ENCODE measurements at places on chromosomes 13 and 19. TPM values are rescaled to one million over a fixed set of nuclear protein-coding genes. Genes with fewer than 3 reads are reported as not detected.

- no peak for DNase-seq
Observed at GRCh38 chr19:2638417-2638940, 64.0 kb downstream of the GNG7 start.

- DNase-seq = no peak
Observed at GRCh38 chr13:24459234-24459633, 53.3 kb downstream of the PARP4 start.

DNA sequence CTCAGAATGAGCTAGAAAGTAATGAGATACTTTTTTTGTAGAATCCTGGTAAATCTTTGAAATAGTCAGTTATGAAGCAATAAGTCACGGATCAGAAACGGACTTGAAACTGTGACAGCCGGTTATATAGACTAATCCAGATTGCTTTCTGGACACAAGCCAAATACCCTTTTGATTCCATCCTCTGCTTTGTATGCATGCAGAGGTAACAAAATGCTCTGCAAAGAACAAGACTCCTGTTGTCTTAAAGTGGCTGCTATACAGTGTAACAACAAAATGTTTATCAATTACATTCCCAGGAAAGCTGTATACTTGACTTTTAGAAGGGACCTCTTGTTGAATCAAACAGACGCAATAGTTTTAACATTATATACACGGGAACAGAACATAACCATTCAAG, 66.5 kb upstream of the STARD13 start:
- DNase-seq = no peak

- no peak for DNase-seq
Observed at GRCh38 chr19:47719047-47719859, 6.0 kb downstream of the EHD2 start.

DNA sequence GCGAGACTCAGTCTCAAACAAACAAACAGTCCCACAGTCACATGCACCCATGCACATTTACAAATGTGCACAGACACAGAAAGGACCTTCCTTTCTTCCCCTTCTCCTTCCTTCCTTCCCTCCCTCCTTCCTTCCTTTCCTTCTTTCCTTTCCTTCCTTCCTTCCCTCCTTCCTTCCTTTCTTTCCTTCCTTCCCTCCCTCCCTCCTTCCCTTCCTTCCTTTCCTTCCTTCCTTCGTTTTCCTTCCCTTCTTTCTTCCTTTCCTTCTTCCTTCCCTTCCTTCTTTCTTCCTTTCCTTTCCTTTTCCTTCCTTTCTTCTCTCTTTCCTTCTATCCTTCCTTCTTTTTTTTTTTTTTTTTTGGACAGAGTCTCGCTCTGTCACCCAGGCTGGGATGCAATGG, 16.2 kb upstream of the EBI3 start:
- DNase-seq = no peak

GRCh38 chr13:43021926-43022670, 1.3 kb upstream of the DNAJC15 start:
- DNase-seq = no peak

DNA sequence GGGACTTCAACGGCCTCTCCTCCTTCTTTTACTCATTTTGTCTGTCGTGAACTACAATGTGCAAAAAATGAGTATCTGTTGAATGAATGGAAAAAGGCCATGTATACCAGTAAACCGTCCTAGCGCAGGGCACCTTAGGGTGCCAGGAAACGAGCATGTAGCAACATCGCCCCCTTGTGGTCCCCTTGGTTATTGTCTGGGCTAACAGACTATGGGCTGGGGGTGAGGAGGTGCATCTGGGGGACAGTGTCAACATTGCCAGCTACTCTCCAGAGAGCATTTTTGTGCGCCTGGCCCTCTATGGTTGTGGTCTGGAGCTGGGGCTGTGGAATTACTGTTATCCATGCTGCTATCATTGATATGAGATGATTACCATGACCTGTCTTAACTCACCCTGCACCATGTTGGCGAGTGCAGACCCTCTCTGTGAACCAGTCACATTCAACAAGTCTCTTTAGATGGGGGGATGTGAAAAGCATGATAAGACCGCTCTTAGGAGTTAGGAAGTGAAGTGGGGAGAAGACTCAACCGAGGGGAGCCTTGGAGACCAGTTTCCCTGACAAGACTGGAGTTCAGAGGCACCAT, 22.8 kb upstream of the SIGLEC11 start:
- peak; percentile 86 for DNase-seq

- no peak for DNase-seq
Observed at GRCh38 chr13:73983109-73983508, 151.1 kb downstream of the KLF12 start.

DNA sequence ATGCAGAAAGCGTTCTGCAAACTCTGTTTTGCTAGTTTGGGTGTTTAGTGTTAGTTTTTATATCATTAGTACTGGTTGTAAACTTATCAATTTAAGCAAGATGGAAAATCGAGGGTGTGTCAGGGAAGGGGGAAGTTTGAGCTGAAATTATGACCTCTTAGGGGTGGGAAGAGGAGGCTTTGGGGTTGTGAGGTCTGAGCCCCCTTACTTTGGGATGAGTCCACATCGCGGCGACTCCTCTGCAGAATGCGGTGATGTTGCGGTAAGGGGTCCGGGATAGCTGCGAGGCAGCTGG, 743 bp upstream of the NDUFS7 start:
- no peak for DNase-seq

DNA sequence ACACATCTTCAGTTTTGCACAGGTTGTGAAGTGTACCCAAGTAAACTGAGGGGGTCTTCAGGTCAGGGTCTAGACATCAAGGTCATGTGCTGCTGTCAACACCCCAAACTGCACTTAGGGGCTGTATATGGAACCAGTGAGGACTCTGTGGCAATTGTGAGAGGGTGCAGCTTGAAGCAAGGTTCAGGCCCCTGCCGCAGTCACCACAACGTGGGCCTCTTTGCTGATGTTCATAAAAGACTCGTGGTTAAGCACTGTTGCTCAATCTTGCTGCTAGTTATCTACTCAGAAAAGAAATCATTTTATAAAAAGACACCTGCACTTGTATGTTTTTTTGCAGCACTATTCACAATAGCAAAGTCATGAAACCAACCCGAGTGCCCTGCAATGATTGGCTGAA, 907.4 kb downstream of the UQCRFS1 start:
- DNase-seq = no peak

GRCh38 chr13:99916366-99917103, 55.0 kb downstream of the ZIC5 start:
- no peak for DNase-seq

DNA sequence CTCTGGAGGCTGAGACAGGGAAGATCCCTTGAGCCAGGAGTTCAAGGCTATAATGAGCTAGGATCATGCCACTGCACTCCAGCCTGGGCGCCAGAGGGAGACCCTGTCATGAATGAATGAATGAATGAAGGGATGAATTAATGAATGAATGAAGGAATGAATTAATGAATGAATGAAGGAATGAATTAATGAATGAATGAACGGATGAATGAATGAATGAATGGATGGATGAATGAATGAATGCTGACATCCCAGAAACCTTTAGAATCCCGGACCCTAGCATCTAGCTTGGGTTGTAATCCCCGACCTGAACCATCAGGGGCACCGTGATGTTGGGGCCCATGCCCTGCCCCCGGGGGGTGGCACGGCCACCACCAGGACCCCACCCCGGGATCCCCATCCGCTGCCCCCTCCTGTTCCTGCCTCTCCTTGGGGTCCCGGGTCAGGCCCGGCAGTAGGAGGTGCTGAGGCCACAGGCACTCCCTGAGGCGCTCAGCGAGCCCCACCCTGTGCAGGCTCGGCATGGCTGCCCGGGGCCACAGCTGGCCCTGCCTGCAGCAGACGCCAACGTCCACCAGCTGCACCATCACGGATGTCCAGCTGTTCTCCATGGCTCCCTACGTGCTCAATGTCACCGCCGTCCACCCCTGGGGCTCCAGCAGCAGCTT, 3.4 kb downstream of the EBI3 start:
- no peak for DNase-seq

GRCh38 chr13:70333752-70334151, 225.5 kb upstream of the KLHL1 start:
- no peak for DNase-seq

- no peak for DNase-seq
Observed at GRCh38 chr13:95568131-95568530, 15.6 kb downstream of the CLDN10 start.

Gene INSR
- 3.6 TPM for total RNA-seq

Gene NCAN
- total RNA-seq = not detected

Gene ATXN8OS
- total RNA-seq = not detected
